ENCODE measurements at places on chromosomes 5 and 9.

DNA sequence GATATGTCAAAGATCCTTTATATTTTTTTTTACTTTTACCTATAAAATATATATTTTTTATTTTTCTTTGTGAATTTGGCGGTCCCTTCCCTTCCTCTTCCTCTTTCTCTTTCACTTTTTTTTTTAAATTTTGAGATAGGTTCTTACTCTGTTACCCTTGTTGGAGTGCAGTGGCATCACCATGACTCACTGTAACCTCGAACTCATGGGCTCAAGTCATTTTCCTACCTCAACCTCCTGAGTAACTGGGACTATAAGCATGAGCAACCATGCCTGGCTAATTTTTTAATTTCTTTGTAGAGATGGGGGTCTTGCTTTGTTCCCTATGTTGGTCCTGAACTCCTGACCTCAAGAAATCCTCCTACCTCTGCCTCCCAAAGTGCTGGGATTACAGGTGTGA lies 258.0 kb upstream of the CLINT1 start:
- no peak for DNase-seq

DNA sequence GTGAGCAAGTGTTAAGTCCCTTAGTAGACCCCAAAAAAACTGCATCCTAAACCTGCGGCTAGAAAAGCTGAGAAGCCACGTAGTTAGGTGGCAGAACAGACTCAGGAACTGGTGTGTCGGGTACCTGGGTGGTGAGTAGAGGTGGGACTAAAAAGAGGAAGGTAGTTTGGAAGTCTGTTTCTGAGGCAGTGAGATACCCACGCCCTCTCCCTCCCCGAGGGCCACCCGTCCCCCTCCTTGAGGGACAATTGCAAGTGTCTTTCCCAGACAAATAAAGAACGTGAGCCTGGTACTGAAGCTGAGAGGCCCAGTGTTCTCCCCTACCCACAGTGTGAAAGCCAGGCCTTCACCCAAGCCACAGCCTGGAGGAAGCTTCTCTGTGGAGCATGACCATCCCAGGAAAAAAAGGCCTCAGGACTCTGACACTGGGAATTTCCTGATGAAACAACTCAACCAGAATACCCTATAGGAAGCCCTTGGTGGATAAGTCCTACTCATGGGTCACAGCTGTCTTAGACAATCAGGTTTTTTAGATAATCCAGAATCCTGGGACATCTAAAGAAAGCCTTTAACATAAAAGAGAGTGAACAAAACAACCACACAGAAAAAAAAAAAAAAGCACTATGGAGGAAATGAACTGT lies 7.0 kb upstream of the CD74 start:
- no peak for DNase-seq

GRCh38 chr9:10661376-10661775 lies 48.6 kb upstream of the PTPRD start:
- DNase-seq = no peak

GRCh38 chr5:8770431-8770830 lies 775.4 kb downstream of the SEMA5A start:
- DNase-seq = no peak

DNA sequence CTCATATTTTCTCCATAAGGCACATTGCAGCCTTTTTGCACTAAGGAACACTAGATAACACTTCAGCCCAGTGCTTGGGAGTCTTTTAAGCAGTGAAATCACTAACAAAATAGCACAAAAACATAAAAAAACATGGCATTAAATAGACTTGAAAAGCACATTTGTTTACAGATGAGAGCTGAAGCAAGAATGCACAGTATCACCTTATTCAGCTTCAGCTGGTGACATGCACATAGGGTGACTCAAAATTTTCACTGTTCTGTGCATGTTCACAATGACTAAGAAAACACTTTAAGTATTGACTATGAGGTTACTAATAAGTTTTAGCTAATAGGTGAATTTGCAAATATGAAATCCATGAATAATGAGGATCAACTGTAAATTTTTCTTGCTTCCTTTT lies 293.9 kb upstream of the TARS1 start:
- DNase-seq = no peak

Data from activated CD4-positive, alpha-beta T cell treated with anti-CD3 and anti-CD28 coated beads, Interleukin-2, amount 50 U/mL, for 24 hours (primary cell).